Activated CD4-positive, alpha-beta T cell treated with anti-CD3 and anti-CD28 coated beads, Interleukin-2, amount 50 U/mL, for 4 hours (primary cell): ENCODE measurements at places on chromosomes 1 and 21.

DNA sequence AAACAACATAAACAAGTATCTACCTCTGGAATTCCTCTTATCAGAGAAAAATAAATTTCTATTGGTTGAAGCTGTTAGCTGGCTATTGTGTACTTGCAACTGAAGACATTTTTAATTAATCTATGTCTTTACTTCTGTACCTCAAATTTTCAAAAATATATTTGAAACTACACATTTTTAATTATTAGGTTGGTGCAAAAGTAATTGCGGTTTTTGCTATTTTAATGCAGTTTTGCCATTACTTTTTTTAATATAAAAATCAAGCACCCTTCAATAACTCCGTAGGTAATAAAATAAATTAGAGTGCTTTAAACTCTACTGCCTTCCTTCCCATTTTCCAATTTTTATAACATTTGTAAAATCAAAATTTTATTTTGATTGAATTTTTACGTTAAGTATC lies 262.1 kb upstream of the DUSP10 start:
- no peak for DNase-seq

DNA sequence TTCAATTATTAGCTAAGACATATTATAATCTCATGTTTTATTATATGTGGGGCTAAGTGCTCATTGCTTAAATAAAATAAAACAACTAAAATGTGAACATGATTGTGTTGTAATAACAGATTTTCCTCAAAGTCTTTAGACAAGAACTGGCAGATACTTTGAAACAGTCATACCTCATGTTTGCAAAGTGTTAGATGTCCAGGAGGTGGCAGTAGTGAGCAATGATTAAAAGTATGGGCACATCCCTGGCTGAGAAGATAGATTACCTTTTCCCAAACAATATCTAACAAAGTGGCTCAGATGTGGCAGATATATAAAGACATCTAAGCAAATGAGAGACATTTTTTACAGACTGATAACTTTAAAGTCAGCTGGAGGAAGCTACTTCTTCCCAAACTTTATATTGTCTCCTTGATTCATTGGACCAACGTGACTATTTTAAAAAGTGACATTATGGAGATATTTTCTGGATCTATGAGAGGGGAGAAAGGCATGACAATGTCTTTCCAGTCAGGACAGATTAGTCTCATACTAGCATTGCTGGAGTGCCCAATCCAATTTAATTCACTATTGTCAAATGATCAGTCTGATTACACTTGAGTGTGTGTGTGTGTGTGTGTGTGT lies 269.8 kb downstream of the S1PR1 start:
- DNase-seq: peak; percentile 18

GRCh38 chr1:35507947-35508346 lies 49.3 kb downstream of the KIAA0319L start:
- no peak for DNase-seq

DNA sequence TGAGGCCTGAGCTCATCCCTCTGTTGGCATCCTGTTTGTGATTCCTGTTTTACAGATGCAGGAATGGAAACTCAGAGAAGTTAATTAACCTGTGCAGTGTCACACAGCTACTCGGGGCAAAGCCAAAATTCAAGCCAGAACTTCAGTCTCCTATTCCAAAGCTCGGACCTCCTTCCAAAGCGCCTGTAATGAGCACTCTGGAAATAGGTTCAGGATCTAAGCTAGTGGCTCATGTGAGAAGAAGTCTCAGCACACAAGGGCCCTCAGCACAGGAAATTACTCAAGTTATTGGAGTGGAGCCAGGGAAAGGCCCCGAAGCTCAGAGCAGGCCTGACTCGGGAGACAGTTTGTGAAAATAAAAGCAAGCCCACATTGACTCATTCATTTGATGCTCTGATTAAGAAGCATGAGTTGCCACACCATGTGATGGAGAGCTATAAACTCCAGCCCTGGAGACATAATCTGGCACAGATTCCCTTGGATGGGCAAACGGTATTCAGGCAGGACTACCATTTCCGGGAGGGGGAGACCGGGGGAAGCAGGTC lies 50.6 kb upstream of the LYST start:
- DNase-seq: peak; percentile 61

GRCh38 chr1:52920791-52921291 lies 699 bp downstream of the ECHDC2 start:
- DNase-seq: no peak

DNA sequence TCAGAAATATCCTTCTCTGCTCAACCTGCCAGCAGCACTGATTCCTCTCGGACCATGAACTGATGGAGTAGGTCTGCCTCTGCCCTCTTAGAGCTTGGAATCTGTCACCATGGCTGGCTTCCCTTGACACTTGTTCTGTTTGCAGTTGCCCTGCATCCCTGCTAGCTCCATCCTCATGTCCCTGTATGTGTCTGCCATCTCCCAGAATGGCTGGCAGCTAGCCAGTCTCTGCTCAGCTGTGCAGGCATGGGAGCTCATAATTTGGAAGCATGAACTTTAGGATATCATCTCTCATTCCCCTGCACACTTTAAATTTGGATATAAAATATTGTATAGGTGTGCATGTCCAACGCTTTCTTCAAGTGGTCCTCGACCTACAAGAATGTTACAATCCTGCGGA lies 95.4 kb downstream of the C1orf94 start:
- DNase-seq: no peak

DNA sequence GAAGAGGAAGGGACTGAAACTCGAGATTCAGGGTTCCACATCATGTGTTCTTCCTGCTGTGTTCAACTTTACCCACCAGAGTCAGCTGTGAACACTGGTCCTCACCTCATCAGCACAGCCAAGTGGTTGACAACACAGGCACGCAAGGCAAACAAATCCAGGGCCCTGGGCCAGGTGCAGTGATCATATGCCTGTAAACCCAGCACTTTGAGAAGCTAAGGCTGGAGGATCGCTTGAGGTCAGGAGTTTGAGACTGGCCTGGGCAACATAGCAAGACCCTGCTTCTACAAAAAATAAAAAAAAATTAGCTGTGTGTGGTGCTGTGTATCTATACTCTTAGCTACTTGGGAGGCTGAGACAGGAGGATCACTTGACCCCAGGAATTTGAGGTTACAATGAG lies 8.4 kb upstream of the XKR8 start:
- no peak for DNase-seq

DNA sequence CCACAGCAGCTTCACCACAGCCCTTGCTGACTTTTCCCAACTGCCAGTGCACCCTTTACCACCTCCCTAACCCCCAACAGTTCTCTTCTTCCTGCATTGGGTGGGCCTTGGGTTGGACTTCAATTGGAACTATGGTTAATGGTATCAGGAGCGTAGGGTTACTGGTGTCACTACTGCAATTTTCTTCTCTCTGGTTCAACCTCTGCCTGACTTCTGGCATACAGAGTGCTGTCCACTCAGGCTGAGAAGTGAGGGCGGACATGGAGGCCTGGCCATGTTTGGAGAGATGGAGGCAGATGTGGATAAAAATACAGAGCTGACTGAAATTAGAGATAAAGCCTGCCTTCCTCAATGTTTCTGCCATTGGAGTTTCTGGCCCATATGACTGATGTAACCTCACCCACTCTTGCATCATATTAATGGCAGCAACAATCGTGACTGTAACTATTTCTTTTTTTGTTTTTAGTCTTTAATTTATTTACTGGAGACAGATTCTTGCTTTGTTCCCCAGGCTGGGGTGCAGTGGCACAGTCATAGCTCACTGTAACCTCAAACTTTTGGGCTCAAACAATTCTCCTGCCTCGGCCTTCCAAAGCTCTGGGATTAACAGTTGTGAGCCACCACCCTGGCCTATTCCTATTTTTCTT lies 87.8 kb downstream of the NAV1 start:
- no peak for DNase-seq

DNA sequence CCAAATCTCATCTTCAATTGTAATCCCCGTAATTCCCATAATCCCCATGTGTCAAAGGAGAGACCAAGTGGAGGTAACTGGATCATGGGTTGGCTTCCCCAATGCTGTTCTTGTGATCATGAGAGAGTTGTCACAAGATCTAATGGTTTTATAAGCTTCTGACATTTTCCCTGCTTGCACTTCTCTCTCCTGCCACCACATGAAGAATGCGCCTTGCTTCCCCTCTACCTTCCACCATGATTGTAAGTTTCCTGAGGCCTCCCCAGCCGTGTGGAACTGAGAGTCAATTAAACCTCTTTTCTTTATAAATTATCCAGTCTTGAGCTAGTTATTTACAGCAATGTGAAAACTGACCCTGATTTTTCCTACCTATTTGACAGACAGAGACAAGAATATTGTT lies 162.5 kb upstream of the SYT6 start:
- DNase-seq: no peak

- peak; percentile 8 for DNase-seq
These were observed 65.8 kb upstream of the PRKACB start for GRCh38 chr1:84078108-84078841.

GRCh38 chr21:34365809-34366208 lies 2.0 kb downstream of the KCNE2 start:
- DNase-seq: no peak

GRCh38 chr1:68221001-68221979 lies 11.0 kb downstream of the WLS start:
- no peak for DNase-seq

- DNase-seq: no peak
These were observed 45.7 kb downstream of the SLC9A1 start for GRCh38 chr1:27109103-27109822.

GRCh38 chr21:45167796-45168222 lies 93.4 kb downstream of the ADARB1 start:
- no peak for DNase-seq

- no peak for DNase-seq
These were observed 248.6 kb downstream of the OLFM3 start for GRCh38 chr1:101748077-101748476.

GRCh38 chr1:94636624-94637023 lies 95.1 kb upstream of the F3 start:
- no peak for DNase-seq

GRCh38 chr21:35390013-35390776 lies 341.1 kb upstream of the RUNX1 start:
- DNase-seq: no peak
